ENCODE measurements at places on chromosomes 4 and X.

- DNase-seq = no peak
Observed at GRCh38 chr4:3416821-3417221, 24.9 kb upstream of the HGFAC start.

GRCh38 chr4:7788694-7789425 is 150.8 kb downstream of the AFAP1 start:
- no peak for DNase-seq

GRCh38 chr4:137343221-137343620 is 189.1 kb downstream of the PCDH18 start:
- no peak for DNase-seq

DNA sequence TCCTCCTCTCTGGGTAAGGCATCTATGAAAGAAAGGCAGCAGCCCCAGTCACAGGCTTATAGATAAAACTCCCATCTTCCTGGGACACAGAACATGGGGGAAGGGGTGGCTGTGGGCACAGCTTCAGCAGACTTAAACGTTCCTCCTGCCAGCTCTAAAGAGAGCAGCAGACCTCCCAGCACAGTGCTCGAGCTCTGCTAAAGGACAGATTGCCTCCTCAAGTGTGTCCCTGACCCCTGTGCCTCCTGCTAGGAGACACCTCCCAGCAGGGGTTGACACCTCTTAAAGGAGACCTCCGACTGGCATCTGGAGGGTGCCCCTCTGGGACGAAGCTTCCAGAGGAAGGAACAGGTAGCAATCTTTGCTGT is 89.9 kb downstream of the EFHC2 start:
- no peak for DNase-seq

GRCh38 chrX:129981752-129982299 is 609 bp upstream of the BCORL1 start:
- DNase-seq = no peak

DNA sequence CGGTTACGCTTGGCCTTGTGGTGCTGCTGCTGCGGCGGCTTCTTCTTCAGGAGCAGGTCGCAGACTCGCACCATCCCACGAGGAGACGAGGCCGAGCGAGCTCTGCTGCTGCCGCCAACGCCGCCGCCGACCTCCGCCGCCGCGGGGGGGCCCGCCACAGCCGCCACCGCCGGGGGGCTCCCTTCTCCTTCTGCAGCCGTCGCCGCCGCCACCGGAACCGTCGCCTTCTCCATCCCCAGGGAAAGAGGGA is 237 bp downstream of the ANKRD17 start:
- no peak for DNase-seq

GRCh38 chr4:182593402-182593801 is 323.8 kb downstream of the DCTD start:
- no peak for DNase-seq

DNA sequence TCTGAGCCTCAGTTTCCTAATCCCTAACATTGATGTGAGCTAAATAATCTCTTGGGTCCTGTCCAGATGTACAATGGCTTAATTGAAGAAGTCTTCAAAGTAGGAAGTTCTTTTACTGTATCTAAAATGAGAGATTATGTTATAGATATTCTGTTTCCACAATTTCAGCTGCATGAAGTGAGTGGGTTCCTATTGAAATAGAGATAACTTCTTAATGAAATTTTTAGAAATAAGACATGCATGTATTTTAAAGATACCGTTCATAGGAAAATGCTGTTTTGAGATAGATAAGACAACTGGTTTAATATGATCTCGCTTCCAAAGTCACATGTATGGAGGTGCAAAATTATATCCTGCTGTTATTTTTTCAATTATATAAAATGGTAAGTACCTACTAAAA is 71.9 kb downstream of the CLDN22 start:
- no peak for DNase-seq

DNA sequence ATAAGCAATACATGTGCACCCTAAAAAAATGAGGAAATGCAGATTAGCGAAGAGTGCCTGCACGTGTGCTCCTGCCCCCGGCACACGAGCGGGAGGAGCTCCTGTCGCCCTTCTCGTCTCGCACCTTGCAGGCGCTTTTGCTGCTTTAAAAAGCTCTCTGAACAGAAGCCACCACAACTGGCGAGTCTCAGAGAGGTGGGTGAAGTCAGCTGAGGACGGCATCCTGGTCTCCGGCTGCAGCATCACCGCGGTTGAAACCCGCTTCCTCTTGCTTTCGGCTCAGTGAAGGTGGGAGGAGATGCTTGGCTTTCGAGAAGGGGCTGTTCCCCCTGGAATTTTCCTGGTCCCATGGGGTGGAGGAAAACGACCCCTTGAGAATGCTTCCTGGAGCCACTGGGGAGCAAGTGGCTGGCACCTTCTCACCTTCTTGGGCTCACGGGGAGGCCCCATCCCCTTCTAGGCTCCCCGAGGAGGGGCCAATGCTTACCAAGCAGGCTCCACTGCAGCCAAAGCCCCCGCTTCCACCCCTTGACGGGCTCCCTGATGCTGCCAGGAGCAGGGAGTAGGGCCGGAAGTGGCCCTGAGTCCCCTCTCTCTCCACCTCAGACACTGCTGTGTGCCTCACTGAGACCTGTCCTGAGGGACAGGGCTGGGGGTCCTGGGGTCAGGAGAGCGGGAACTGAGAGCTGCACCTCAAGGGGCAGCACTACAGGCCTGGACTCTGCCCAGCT is 29.2 kb upstream of the MXD4 start:
- no peak for DNase-seq

DNA sequence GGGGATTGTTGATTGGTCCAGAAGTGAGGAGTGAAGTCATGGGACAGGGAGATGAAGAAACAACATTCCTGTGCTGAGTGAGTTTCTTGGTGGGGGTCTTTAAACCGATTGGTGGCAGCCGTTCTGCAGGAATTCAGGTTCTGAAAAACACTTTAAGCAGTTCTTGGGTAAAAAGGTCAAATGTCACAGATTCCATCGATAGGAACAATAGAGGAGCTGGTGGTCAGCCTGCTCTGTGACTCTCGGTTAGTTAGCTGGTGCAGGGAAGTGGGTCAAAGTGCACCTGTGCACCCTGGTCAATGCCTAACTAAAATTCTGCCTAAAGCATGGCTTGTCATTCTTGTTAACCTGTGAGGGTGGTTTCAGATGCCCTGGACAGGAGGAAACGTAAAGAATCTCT is 34.6 kb upstream of the MGST2 start:
- no peak for DNase-seq

GRCh38 chr4:180449395-180449956 is 1793.7 kb upstream of the TENM3 start:
- peak; percentile 42 for DNase-seq

GRCh38 chr4:171985129-171985528 is 171.9 kb downstream of the GALNTL6 start:
- no peak for DNase-seq

DNA sequence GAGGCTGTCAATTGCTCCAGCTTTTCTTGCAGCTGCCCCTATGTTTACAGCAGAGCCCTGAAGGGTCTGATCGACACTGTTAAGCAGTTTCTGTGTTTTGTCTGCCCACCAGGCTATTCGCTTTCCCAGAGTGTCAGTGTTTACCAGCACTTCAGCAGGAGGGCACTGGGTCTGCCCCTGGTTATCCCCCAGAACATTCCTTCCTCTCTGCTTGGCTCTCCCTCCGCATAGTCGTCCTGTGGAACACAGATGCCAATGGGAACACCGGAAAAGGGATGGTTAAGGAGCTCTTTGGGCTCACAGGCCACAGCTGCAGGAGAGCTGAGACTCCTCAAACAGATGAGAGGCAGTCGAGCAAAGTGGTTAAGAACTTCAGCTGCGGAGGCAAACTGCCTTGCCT is 71.3 kb upstream of the FBXW7 start:
- no peak for DNase-seq

GRCh38 chr4:866761-867390 is 40.9 kb upstream of the CPLX1 start:
- peak; percentile 47 for DNase-seq

- DNase-seq = no peak
Observed at GRCh38 chr4:61521451-61521850, 321.3 kb downstream of the ADGRL3 start.

GRCh38 chr4:185357211-185357610 is 38.5 kb downstream of the LRP2BP start:
- no peak for DNase-seq

DNA sequence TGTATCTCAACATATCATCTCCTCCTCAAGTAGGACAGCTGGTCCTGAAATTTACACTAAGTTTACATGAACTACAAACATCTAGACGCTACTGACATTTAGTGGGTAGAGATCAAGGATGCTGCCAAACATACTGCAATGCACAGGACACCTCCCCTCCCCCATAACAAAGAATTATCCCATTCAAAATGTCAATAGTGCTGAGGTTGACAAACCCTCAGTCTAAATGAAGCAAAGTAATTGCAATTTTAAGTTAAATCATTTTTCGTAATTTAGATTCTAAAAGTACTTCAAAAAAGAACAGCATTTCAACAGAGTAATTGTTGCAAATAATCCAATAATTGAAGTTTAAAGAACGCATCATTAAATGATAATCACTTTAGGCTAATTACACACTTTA is 1.2 kb downstream of the PRMT9 start:
- DNase-seq = no peak

GRCh38 chrX:150897421-150898320 is 797 bp downstream of the CD99L2 start:
- peak; percentile 3 for DNase-seq

DNA sequence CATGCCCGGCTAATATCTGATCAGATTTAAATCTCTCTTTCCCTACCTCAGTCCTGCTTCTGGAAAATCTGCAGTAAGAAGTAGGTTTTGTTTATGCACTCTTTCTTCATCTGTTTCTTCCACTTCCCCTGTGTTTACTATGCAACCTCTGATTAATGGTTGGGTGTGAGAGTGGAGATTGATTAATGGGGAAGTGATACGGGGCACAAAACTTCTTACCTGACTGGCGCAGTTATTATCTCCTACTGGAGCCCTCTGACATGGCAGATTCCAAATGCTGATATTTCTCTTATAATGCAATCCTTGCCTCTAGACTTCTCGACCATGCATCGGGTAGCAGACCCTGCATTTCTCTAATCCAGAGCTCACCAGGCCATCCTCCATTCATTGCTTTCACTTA is 60.2 kb upstream of the HPGD start:
- no peak for DNase-seq

- no peak for DNase-seq
Observed at GRCh38 chrX:120840827-120841226, 34.8 kb downstream of the CT47B1 start.

DNA sequence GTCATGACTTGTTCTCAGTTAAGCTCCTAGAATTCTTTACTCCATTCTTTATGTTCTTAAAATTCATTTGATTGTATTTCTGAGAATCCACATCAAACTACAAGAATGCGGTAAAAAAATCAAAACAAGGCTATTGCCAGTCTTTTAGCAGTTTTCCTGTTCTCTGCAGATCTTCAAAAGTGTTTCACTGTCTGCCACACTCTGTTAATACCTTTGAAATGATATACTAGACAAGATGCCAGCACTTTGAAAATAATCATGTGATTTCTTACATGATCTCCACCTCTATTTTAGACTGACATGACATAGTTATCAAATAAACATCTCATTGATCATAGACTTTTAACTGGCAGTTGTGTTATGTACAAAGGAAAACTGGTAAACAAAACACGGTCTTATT is 30.1 kb upstream of the GPRIN3 start:
- DNase-seq = no peak

DNA sequence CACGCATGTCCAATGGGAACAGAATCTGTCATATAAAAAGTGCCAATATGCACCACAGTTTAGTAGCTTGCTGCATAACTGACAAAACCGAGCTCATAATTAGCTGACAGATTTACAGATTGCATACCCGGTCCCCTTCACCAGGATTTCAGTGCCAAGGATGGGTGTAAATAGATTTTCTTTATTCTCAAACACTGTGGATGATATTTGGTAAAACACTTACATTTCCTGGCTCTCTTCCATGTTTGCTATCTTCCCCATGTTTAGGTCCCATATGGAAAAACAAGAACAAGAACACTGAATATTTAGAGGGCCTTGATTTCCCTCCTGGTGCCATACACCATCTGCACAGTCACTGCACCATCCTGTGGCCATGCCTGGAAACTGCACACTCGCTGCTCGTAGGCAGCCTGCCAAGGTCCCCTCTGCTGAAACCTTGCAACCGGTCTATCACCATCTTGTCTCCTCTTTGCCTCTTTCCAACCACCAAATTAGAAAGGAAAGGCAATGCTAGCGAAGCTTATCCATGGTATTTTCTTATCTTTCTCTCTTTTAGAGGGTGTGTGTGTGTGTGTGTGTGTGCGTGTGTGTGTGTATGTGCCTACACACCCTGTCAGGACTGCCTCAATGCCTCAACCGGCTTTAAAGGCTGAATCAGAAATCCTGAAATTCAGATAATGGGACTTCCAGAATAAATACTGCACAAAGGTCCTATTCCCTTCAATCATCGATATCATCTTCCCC is 124.2 kb upstream of the MBNL3 start:
- peak; percentile 12 for DNase-seq

DNA sequence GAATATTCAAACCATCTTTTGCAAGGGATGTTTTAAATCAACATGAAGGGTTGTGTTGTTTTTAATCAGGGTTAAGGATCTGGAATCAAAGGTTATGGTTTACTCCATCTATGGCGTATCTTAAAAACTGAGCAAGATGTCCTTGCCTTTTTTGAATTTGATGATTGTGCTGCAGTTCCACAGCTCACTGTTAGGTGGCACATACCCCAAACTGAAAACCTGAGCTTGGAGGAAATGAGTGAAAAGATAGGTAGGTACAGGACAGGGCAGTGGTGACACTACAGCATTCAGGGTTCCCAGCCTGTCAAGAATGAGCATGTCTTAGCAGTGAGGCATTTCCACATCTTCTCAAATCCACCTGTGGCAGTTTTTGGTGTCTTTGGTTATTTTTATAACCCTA is 13.1 kb upstream of the EOLA1 start:
- DNase-seq = peak; percentile 2

GRCh38 chrX:46713672-46714490 is 45.0 kb downstream of the SLC9A7 start:
- no peak for DNase-seq

GRCh38 chrX:9164533-9165426 is 130.9 kb upstream of the FAM9B start:
- DNase-seq = no peak

DNA sequence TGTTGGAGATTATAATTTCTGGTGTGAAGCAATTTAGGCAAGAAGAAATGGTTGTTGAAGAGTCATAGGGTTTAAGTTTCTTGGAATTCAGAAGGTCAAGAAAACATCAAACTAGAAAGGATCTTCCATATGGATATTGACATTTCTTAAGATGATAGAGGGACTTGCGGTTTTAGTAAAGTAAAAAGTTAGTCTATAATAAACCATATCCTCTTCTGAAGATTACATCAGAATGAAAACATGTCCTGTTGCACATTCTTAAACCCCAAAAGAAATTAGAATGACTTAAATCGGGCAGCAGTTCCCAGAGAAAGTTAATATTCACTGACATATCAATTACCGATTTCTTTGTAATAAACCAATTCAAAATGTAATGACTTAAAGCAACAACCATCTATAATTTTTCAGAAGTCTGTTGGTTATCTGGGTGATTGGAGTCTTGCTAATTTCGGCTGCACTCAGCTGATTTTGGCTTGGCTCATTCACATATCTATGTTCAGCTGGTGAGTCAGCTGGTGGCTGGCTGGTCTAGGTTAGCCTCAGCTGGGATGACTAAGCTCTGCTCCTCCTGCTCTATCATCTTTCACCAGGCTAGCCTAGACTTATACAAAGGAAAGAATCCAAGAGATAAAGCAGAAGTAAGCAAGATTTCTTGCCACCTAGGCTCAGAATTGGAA is 24.4 kb upstream of the DYNLT3 start:
- DNase-seq = peak; percentile 80

- no peak for DNase-seq
Observed at GRCh38 chr4:81685104-81685503, 213.4 kb upstream of the RASGEF1B start.

GRCh38 chr4:184417802-184418511 is 56.4 kb downstream of the IRF2 start:
- DNase-seq = peak; percentile 96

GRCh38 chrX:38661561-38661960 is 100.2 kb downstream of the TSPAN7 start:
- no peak for DNase-seq

Data from RWPE1 (cell line).